ENCODE measurements at places on chromosomes 6 and 20.

DNA sequence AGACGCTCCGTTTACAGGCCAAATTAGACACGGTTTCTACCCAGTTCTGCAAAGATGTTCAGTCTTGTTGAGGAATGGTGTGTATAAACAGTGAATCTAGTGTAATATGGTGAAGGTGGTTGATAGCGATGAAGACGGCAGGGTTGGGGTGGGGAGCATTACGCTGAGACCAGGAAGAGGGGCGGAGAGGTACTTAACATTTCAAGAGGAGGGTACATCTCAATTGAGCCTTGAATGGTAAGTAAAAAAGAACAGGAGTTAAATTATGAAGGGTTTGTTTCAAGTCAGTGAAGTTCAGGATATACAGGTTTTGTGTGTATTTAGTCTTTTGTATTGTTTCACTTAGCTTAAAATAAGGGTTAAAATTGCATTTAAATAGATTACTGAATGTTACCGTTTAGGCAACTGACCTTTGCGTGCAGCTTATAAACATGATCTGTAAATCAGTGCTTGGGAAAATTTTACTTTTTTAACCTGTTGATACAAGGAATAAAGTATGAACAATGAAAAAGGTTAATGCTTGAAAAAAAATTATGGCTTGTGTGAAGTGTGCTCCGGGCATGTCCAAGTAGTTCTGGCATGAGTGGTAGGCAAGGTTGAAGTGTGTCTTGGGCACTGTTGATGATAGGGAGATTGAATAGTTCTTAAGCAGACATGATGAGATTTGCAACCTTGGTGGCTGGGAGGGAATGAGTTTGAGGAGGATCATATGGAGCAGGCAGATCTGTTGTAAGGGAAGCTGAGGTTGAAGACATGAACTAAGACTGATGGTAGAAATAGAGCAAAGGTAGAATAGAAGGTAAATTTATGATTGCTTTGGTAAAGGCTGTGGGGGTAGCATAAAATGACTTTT, 842 bp downstream of the POLR1C start:
- peak; percentile 36 for DNase-seq

DNA sequence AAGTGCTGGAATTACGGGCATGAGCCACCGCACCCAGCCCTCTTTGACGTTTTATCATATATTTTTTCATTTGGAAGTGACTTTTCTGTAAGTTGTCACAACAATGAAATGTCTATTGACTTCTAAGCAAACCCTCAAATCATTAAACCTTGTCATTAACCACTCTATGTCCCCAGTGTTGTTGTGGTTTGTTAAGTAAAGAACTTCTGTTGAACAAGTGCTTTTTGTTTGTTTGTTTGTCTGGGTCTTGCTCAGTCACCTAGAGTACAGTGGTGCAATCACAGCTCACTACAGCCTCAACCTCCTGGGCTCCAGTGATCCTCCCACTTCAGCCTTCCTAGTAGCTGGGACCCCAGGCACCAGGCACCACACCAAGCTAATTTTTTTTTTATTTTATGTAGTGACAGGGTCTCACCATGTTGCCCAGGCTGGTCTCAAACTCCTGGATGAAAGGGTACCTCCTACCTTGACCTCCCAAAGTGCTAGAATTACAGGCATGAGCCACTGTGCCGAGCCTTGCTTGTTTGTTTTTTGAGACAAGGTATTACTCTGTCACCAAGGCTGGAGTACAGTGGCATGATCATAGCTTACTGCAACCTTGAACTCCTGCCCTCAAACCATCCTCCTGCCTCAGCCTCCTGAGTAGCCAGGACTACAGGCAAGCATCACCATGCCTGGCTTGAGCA, 57.6 kb upstream of the LOC128125822 start:
- DNase-seq, result no peak

- peak; percentile 64 for DNase-seq
Observed at GRCh38 chr6:40997234-40997957, 41.6 kb downstream of the UNC5CL start.

- DNase-seq, result no peak
Observed at GRCh38 chr6:33728438-33728837, 16.9 kb upstream of the UQCC2 start.

DNA sequence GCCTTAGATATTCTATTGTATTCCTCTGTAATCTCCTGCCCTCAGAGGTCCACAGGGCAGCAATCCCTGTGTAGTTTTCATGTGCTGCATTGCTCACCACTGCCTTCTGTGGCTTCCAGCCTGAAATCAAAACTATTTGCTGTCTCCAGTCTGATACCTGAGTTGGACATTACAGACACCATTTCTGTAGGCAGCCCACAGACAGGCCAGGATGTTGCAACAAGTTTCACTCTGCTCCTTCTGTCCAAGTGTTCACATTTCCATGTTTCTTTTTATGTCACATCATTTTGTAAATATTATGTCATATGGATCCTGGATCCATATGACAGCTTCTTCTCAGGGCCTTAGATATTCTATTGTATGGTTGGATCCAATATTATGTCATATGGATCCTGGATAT, 21.7 kb downstream of the ECI2 start:
- peak; percentile 3 for DNase-seq

DNA sequence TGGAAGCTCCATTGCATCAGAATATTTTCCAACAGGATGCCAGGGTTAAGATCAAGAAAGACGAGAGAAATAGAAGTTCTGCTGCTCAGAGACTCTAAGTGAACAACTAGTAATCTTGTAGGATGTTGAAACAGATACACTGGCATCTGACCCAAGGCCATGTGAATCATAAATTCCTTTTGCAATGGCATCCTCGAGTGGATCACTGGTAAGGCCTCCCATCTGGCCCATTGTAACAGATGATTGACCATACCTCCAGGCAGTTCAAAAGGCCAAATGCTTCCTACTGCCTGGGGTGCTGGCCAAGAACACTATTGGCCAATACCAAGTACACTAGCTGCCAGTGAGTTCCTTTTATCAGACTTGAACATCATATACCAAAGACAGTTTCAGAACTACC, 9.9 kb upstream of the SLC17A3 start:
- DNase-seq, result peak; percentile 77

- peak; percentile 97 for DNase-seq
Observed at GRCh38 chr20:62386383-62387218, at the start of gene RPS21. TSS of gene RPS21 (plus strand) at chr20:62387103. CDS start at chr20:62387339, 236 bp downstream.

DNA sequence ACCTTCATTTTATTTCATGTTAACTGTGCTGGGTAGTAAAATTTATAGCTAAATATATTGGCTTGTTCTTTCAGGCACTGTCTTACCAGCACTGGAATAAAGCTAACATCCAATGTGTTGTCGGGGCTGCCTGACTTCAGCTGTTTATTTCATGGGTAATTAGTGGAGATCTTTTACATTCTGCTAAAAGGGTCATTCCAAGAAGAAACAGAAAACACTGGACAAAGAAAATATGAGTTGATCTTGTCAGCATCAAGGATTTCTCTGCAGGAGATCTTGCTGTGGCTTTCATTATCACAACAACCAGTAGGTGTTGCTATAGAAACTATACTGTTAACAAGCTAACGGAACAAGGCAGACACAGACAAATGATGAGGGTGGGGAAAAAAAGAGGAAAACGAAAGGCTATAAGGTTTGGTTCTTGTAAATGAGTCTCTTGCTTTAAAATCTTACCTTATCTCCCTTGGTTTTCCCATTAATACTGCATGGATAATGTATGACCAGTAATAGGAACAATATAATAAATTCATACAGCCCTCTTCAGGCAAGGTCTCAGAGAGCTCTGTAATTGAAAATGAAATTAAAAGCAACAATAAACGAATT, 206.8 kb downstream of the SIM1 start:
- DNase-seq, result peak; percentile 59

DNA sequence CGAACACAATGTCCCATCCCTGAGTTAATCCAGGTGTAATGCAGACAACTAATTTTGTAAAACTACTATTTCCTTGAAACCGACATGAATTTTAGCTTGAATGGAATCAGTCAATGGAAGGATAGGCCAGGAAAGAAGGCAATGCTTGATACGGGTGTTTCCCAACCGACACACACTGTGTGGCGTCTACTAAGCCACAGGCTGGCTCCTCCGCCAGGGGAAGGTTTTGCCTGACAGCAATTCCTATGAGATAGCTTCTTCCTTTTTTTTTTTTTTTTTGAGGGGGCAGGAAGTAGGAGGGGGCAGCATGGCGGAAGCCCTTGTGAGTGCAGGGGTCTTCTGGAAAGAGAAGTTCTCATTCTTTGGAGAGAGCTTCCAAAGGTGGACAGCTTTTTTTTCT, 12.0 kb upstream of the LAMA4 start:
- no peak for DNase-seq

GRCh38 chr20:41287327-41287726, 30.2 kb downstream of the ZHX3 start:
- peak; percentile 92 for DNase-seq

GRCh38 chr20:4787069-4787468, 65.4 kb downstream of the PRND start:
- DNase-seq, result peak; percentile 82

GRCh38 chr20:51354769-51355319, 187.7 kb downstream of the NFATC2 start:
- DNase-seq, result peak; percentile 82

- peak; percentile 11 for DNase-seq
Observed at GRCh38 chr20:59247731-59248684, 52.4 kb upstream of the EDN3 start.

DNA sequence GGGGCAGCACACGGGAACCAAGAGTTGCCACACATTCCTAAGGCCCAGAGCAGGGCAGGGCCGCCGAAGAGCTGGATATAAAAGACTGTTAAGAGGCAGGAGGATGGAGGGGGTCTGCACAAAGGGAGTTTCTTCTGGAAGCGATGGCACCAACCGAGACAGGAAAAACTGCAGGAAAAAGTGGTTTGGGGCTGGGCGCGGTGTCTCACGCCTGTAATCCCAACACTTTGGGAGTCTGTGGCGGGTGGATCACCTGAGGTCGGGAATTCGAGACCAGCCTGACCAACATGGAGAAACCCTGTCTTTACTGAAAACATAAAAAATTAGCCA, 41.8 kb downstream of the SSR1 start:
- DNase-seq, result no peak

- peak; percentile 60 for DNase-seq
Observed at GRCh38 chr6:169048865-169049205, 204.8 kb downstream of the THBS2 start.

DNA sequence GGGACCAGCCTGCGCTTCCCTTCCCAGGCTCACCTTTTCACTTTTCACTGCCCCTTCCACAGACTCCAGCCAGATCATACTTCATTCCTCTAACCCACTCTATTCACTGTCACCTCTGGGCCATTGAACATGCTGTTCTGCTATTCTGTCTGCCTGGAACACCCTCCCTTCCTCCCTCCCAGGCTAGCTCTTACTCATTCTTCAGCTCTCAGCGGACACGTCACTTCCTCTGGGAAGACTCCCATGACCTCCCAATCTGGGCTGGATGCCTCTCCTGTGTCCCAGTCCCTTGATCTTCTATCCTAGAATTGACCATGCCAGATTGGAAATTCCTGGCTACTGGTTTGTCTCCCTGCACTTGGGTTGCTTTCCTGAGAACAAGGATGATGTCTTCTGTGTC, 5.0 kb downstream of the SLC12A5 start:
- DNase-seq, result no peak

DNA sequence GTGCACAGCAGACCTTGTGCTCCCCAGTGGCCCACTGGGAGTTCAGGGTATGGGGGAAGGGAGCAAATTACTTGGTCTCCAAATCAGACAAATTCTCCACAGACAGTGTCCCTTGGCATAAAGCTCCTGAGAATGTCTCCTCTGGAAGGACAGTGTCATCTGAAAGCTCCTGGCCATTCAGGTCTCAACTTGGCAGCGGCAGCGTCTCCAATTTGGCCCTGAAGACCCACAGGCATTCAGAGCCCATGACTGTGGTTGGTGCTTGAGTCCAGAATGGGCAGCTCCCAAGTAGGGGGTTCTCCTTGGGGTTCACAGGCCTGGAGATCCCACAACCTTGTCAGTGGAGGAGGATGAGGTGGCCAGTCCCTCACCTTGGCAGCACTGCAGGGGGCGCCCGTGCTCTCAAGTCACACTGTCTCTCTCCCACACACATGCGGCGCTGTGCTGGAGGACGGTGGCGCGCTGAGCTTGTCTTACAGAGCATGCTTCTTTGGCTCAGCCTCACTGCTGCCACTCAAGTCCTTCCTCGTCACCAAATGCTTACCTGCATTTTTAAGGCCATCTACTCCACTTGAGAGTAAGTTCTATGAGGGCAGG, 20.7 kb downstream of the DYNLRB1 start:
- DNase-seq, result peak; percentile 67

GRCh38 chr6:150620244-150620643, 20.6 kb downstream of the PLEKHG1 start:
- no peak for DNase-seq

DNA sequence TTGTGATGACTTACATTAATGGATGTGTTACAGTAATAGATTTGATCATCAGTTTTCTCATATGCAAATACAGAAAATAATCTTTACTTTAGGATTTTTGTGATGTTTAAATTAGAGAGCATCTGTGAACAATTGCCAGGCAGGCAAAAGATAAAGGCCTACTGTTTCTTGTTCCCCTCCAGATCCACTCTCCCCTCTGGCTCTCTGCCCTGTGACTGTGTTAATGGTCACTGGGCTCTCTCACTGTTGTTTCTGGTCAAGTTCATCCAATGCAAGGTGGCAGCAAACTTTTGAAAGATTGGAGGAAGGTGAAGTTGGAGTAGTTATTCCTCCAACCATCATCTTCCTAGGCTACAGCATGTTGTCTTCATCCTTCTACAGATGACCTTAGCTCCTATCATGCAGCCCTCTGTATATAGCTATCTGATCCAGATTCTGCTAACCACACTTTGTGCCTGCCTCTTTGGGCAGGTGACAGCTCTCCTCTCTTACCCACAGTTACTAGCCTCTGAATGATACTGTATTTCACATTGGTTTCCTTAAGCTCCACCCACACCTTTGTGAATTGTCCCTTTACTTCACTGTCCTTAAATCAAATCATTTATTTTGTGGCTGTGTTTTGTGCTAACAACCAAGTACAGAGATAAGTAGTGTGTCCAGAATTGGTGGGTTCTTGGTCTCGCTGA, 48.9 kb upstream of the ARG1 start:
- DNase-seq, result no peak

- DNase-seq, result no peak
Observed at GRCh38 chr20:11379257-11380011, 538.3 kb upstream of the BTBD3 start.

- peak; percentile 83 for DNase-seq
Observed at GRCh38 chr6:19719691-19720128, 117.5 kb upstream of the ID4 start.

DNA sequence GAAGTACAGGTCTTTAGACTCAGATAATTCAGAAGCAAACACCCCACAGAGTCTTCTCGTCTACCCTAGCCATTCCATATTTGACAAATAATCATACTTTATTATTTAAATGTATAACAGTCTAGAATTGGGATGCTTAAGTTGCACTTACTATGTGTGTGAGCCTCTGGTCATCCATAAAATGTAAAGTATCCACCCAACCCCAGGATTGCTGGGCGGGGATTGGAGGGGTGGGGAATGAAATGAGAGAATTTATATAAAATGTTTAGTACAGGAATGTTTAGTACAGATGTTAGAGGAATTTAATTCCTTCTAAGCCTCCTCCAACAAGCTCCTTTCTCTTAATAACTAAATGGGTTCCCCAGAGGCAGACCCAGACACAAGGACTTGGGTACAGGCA, 16.9 kb downstream of the BNIP5 start:
- no peak for DNase-seq

Data from GM23248 (cell line).